Activated CD8-positive, alpha-beta memory T cell treated with anti-CD3 and anti-CD28 coated beads for 24 hours (primary cell): ENCODE measurements at places on chromosomes 7 and 10.

GRCh38 chr7:39525926-39526325, 40.3 kb upstream of the YAE1 start:
- DNase-seq, result no peak

GRCh38 chr7:2936891-2937580, 92.9 kb upstream of the GNA12 start:
- no peak for DNase-seq

DNA sequence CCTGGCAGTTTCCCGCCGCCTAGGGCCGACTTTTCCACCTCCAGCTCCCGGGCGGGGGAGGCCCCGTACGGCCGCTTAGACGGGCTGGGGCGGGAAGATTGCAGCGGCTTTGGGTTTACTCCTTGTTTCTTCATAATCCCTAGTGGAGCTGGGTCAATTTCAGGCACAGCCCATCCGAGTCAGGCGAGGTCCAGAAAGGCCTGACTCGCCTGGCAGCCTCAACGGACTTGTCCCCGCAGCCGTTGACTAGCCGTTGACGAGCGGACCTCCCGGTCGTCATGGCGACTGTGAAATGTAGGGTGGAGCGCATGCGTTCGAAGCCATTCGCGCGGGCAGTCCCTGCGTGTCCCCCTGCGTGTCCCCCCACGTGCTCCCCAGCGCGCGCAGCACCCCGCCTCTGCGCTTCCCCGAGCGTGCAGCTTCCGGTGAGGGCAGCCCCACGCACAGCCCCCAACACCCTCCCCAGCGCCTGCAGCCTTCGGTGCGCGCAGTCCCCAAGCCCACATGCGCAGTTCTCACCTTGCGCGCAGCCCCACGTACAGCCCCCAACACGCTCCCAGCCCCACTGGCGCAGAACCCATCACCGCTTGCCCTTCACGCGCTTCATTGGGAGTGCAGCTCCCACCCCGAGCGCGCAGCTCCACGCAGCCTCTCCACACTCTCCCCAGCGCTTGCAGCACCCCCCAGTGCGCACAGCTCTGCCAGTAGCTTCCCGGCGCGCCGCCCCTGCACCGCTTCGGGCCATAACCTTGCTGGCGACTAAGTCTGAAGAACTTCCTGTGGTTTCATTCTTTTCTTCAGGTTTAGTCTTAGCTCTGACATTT, 67.8 kb downstream of the TBX20 start:
- peak; percentile 56 for DNase-seq

DNA sequence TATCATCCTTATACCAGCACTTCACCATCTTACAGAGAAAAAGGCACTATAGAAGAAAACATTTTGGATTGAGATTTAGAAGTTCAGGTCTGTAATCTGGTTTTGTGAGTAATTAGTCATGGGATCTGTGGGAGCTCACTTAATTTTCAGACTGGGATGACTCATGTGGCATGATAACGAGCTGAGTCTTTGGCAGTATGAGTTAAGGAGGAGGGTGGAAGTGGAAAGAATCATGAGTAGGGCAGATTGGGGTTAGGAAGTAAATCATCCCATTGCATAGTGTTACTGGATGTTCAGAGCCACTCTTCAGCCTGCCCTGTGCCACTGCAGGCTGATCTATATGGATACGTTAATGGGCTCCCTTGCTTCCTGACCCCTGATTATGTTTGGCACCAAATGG, 64.9 kb downstream of the ZNF92 start:
- no peak for DNase-seq

DNA sequence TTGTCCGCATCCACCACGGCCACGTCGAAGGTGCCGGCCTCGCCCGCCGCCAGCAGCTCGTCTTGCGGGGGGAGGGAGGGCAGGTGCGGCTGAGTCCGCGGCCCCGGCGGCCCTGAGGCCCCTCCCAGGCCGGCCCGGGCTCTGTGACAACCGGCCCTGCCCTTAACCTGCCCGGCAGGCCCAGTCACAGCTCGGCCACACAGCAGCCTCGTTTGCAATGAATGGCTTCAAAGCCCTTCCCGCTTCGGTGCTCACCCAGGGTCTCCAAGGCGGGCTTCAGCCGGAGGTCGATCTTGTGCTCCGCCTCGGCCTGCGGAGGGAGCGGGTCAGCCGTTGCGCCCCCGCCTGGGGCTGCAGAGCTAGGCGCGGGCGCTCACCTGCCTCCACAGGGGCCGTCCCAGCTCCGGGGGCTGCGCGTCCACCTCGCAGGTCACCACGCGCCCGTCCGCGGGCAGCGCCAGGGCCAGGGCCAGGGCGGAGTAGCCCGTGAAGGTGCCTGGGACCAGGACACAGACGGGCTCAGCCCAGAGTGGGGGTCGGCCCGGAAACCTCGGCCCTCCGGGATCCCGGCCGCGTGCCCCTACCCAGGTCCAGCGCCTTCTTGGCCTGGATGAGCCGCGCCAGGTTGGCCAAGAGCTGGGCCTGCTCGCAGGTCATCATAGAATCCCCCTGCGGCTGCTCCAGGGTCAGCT, 928 bp downstream of the COMTD1 start:
- DNase-seq, result no peak

GRCh38 chr10:114301951-114302710, 63.1 kb downstream of the VWA2 start:
- DNase-seq, result no peak

GRCh38 chr7:74544706-74545469, 91.2 kb downstream of the GTF2IRD1 start:
- peak; percentile 63 for DNase-seq

- no peak for DNase-seq
Observed at GRCh38 chr10:114724716-114725106, 66.6 kb upstream of the ABLIM1 start.

- no peak for DNase-seq
Observed at GRCh38 chr7:106464651-106465050, 179.9 kb upstream of the NAMPT start.

- no peak for DNase-seq
Observed at GRCh38 chr7:105295596-105296352, 92.9 kb downstream of the SRPK2 start.

- no peak for DNase-seq
Observed at GRCh38 chr7:2559283-2559950, 638 bp downstream of the IQCE start.

GRCh38 chr7:69878591-69878990, 280.3 kb downstream of the AUTS2 start:
- no peak for DNase-seq

GRCh38 chr10:100982916-100983830, 4.1 kb downstream of the MRPL43 start:
- DNase-seq, result peak; percentile 43

GRCh38 chr10:64175271-64175962, 654.2 kb downstream of the REEP3 start:
- no peak for DNase-seq

- DNase-seq, result peak; percentile 57
Observed at GRCh38 chr7:121328508-121329190, at the start of gene WNT16. TSS of gene WNT16 (plus strand) at chr7:121329000. CDS start at chr7:121329293, 293 bp downstream.

- no peak for DNase-seq
Observed at GRCh38 chr10:51867956-51868355, 168.6 kb upstream of the CSTF2T start.

DNA sequence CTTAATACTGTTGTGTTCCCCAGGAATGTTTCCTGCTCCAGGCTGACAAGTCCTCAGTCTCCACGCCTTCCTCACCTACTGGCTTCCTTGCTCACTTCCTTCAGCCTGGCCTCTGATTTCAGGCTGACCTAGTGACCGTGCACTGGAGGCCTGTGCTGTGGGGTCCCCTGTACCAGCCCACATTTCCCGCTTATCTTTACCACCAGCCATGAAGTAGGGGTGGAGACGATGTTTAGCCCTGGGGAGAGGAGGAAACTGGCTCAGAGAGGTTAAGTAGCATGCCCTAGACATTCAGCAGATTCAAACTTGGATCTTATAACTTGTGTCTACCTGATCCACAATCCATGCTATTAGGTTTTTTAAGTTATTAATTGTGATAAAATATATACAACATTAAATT, 4.8 kb upstream of the ZNF488 start:
- no peak for DNase-seq

GRCh38 chr7:40800771-40801170, 666.0 kb downstream of the SUGCT start:
- DNase-seq, result no peak

DNA sequence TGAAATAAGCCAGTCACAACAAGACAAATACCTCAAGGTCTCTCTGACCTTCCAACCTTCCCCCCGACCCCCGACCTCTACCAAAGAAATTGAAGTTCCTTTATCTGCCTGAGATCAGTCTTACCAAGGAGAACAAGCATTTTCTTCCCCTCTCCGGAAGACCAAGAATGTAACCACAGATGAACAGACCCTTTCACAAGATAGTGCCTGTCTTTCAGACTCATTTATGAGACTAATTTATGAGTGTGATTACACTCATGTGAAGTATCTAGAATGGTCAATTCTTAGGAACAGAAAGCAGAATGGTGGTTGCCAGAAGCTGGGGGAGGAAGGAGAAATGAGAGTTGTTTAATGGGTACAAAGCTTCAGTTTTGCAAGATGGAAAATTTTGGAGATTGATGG, 108.9 kb upstream of the MKLN1 start:
- peak; percentile 13 for DNase-seq

DNA sequence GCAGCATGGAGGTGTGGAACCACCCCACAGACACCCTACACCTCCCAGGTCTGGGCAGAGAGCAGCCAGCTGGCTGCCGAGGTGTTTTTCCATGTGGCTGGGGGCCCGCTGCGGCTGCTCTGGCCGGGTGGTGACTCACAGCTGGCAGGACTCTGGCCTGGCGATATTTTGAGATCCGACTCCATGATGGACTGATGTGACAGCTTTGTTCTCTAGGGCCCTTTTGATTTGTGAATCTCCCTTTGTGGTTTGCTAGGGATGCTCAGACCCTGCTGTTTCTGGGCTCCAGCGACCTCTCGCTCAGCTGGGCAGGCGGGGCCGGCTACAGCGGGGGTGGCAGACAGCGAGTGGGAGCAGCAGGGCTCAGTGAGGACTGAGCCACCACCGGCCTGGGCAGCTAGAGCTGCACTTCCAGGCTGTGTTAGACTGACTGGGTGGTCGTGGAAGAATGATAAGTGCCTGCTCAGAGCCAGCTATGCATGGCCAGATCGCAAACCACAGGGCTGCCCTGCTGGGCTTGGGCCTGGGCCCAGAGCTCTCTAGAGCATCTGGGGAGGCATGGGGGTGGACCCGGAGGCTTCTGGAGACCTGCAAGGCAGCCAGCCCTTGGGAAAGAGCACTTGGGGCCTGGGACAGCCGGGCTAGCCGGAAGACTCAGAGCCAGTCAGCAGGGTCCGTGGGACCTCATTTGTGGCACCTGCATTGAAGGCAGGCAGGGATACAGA, 46.2 kb upstream of the GDF10 start:
- peak; percentile 53 for DNase-seq

DNA sequence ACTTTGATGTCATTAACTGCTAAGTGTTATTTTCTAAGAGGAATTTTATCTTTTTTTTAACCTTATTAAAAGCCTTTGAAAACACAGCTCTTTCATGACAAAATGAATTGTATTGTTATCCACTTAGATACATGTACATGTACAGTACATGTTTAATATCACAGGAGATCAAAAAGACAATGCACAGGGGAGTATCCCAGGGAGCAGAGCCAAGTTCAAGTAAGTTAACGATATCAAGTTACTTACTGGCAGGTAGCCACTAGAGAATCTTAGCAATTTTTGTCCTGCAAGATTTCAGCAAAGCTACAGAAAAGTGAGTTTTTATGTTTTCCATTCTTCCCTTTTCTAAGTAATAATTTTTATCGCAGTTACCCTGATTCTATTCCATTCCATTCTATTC, 33.9 kb upstream of the ARL4A start:
- no peak for DNase-seq

- no peak for DNase-seq
Observed at GRCh38 chr10:131519723-131520605, 208.4 kb upstream of the TCERG1L start.

DNA sequence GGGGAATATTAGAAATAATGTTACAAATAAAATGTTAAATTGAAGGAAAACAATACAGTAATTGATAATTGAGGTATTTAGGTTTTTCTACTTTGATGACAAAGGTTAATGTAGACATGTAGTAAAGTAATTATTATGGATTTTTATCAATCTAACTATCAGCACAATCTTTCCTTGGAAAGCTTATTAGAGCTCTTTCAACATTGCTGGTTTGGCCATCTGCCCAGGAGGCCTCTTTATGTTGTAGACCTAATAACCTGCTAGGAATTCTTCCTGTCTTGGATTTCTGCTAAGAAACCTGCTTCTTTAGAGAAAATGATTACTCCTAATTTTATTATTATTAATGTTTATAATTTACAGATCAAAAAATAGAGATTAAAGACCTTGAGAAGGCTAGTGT, 78.9 kb downstream of the CHRM2 start:
- DNase-seq, result no peak

DNA sequence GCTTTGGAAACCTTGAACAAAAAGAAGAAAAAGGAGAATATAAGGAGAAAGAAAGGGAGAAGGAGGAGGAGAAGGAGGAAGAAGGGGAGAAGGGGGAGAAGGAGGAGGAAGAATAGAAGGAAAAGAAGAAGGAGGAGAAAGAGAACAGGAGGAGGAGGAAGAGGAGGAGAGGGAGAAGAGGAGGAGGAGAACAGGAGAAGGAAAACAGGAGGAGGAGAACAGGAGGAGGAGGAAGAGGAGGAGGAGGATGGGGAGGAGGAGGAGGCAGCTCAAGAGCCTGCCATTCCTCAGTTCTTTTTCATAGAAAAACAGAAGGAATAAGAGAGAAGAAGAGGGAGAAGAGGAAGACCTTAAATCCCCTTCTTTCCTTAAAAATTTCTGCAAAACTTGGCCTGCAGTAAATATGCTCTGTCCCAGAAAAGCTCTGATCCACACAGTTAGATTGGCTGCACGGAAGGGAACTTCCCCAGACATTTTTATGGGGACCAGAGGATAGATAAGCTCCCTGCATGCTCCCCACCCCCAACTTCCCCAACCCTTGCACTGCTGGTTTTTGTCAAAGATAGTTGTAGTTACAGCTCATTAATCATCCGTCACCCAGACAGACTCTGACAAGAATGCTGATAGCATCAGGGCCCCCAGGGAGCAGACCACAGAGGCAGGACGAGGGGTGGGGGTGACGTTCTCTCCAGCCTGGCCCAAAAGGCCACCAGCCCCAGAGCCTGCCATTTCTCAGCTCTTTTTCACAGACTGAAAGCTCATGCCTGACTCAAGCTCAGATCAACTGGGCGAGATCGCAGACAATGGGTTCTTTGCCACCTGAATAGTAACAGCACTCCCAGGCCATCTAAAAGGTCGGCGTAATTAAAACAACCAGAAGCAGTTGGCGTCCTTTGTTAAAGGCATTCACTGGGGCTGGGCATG, 34.5 kb upstream of the LYZL1 start:
- no peak for DNase-seq

GRCh38 chr10:132363921-132364593, 32.1 kb downstream of the LRRC27 start:
- DNase-seq, result no peak

GRCh38 chr10:128009372-128010126, 102.6 kb downstream of the PTPRE start:
- DNase-seq, result no peak
